Endothelial cell of umbilical vein (primary cell): ENCODE measurements at places on chromosomes 7 and 10. TPM values are rescaled to one million over a fixed set of nuclear protein-coding genes. Genes with fewer than 3 reads are reported as not detected.

- H3K36me3 ChIP-seq: no peaks in the 10 kb centered on the region
- H3K4me3 ChIP-seq: no peak overlapping the region
- H3K27me3 ChIP-seq: no peaks in the 10 kb centered on the region
- H3K4me1 ChIP-seq: no peaks in the 10 kb centered on the region
- no peak for DNase-seq
- no peak overlapping the region for H3K27ac ChIP-seq
Observed at GRCh38 chr7:104012835-104013234, 23.4 kb upstream of the RELN start.

- DNase-seq: peak; percentile 44
- H3K36me3 ChIP-seq: no peaks in the 10 kb centered on the region
- H3K4me1 ChIP-seq: no peaks in the 10 kb centered on the region
- H3K27me3 ChIP-seq: no peaks in the 10 kb centered on the region
- H3K4me3 ChIP-seq: no peak overlapping the region
- H3K27ac ChIP-seq: no peak overlapping the region
Observed at GRCh38 chr7:113698556-113699220, 220.1 kb downstream of the PPP1R3A start.

- H3K4me1 ChIP-seq: no peaks in the 10 kb centered on the region
- no peaks in the 10 kb centered on the region for H3K36me3 ChIP-seq
- H3K4me3 ChIP-seq: no peak overlapping the region
- DNase-seq: peak; percentile 75
- H3K27ac ChIP-seq: no peak overlapping the region
Observed at GRCh38 chr10:27360581-27361172, 120.1 kb upstream of the ACBD5 start.

CCDC186 gene
- total RNA-seq: 13.4 and 13.9 TPM in 2 replicates

- no peak overlapping the region for H3K27ac ChIP-seq
- DNase-seq: no peak
- H3K4me1 ChIP-seq: no peaks in the 10 kb centered on the region
- H3K4me3 ChIP-seq: no peak overlapping the region
- peaks cover 3% of the 10 kb centered on the region for H3K27me3 ChIP-seq
Observed at GRCh38 chr7:151917791-151918509, 38.3 kb upstream of the GALNTL5 start.

DNA sequence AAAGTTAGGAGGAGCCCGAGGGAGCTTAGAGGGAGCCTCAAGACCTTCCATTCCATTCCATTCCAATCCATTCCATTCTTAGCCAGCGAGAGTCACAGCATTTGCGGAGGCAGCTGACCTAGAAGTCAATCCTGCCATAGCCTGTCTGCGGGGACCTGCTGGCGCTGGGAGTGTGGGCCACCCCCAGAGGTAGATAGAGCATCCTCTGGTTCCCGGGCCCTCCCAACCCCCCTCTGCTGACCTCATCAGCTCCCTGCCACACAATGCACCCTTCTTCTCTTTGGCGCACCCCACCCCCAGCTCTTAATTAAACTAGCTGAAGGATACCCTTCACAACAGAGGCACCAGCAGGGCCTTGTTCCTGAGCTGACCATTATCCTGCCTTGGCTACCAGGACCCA, 152.5 kb upstream of the ZMIZ1 start:
- H3K4me1 ChIP-seq: no peaks in the 10 kb centered on the region
- peaks cover 3% of the 10 kb centered on the region for H3K27me3 ChIP-seq
- no peak overlapping the region for H3K27ac ChIP-seq
- no peaks in the 10 kb centered on the region for H3K36me3 ChIP-seq

DNA sequence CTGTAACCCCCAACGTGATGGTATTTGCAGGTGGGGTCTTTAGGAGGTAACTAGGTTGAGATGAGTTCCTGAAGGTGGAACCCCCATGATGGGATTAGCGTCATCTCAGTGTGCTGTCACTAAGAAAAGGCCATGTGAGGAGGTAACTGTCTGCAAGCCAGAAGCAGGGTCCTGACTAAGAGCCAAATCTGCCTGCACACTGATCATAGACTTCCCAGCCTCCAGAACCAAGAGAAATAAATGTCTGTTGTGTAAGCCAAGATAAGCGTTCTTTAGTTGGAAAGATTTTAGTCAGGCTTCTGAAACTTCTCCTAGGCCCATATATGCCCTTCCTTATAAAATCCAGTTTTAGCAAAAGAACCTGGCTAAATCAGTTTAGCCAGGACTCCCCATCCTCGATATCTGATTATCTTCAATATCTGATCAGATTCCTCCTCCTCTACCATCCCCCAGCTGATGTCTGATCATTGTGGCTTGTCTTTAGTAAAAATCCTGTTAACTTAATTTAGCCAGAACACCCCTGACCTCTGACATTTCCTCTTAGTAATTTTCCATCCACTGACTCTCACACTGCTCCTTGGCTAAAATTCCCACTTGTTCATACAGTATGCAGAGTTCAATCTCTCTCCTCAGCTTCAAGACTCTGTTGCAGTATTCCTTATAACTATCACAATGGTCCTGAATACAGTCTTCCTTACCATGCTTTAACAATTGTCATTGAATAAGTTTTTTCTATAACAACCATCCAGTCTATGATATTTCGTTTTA, 835.4 kb upstream of the PHF14 start:
- no peaks in the 10 kb centered on the region for H3K27me3 ChIP-seq
- no peak overlapping the region for H3K27ac ChIP-seq
- no peaks in the 10 kb centered on the region for H3K4me1 ChIP-seq
- H3K4me3 ChIP-seq: no peak overlapping the region

DNA sequence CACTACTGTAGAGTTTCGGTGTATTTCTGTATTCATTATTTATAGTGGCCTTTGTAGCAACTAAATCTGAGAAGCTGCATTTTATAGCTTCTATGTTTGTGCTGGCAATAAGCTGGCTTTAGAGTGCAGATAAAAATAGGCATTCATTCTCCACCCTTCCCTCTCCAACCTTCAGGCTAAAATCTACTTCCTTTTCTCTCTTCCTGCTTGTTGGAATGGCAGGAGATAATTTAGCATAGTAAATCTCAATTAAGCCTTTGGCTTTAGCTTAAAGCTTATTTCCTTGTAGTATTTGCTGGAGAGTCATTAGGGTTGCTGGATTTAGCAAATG, 58.5 kb downstream of the CPVL start:
- DNase-seq: no peak
- peaks cover 7% of the 10 kb centered on the region for H3K27me3 ChIP-seq
- no peak overlapping the region for H3K4me3 ChIP-seq
- peaks cover 6% of the 10 kb centered on the region for H3K4me1 ChIP-seq
- H3K36me3 ChIP-seq: no peaks in the 10 kb centered on the region

DNA sequence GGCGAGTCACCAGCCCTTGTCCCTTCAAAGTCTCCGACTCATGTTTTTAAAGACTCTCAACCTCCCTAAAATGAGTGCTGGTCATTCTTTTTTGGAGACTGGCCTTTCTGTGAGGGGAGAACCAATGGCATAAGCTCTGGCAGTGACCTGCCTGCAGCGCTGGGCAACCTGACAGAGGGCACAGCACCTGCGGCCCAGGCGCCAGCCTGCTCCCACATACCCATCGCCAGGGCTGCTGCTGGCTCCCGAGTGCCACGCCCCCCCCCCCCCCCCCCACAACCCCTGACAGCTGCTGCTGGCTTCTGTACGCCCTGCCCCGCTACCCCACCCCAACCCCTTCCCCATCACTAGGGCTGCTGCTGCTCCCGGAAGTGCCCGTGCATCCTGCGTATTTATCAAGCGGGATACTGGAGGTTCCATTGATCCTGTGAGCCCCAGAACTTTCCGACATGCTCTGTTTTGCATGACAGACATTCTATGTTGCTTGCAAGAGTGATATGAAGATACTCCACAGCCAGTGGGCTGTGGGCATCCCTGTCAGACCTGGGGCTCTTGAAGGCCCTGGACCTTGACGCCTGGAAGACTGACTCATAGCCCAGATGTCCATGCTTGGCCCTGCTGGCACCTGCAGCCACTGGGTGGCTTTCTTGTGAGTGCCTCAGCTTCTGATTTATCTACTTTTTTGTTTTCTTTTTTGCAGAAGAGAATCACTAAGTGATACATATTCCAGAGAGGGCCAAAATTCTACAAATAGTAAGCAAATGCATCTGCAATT, 243.9 kb downstream of the ZMYND11 start:
- no peaks in the 10 kb centered on the region for H3K36me3 ChIP-seq
- H3K27me3 ChIP-seq: no peaks in the 10 kb centered on the region
- no peak overlapping the region for H3K27ac ChIP-seq
- no peaks in the 10 kb centered on the region for H3K4me1 ChIP-seq
- H3K4me3 ChIP-seq: no peak overlapping the region
- no peak for DNase-seq

ZMIZ1 gene
- total RNA-seq: 46.7 and 49.6 TPM in 2 replicates

SLC29A4 gene
- total RNA-seq: 5.2 and 6.4 TPM in 2 replicates

DNA sequence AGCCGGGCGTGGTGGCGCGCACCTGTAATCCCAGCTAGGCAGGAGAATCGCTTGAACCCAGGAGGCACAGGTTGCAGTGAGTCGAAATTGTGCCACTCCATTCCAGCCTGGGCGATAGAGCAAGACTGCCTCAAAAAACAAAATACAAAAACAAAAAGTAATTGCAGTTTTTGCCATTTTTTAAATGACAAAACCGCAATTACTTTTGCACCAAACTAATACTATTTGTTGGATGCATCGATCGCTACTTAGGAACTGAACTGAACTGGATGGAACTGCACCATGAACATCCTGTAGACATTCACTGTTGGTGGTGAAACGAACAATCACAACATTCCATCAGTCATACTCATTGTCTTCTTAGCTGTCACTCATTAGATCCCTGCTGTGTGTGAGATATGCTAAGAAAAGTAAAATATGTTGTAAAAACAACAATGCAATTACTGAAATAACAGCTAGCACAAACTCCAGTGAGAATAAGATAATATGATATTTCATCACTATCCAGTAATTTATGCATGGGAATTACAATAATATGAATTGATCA, 341.2 kb downstream of the ACTR3B start:
- no peaks in the 10 kb centered on the region for H3K4me1 ChIP-seq
- no peaks in the 10 kb centered on the region for H3K27me3 ChIP-seq
- no peak for DNase-seq
- H3K4me3 ChIP-seq: no peak overlapping the region
- no peak overlapping the region for H3K27ac ChIP-seq

MRPL43 gene
- total RNA-seq: 75.0 and 77.3 TPM in 2 replicates

STEAP4 gene
- not detected in 2 replicates for total RNA-seq

DNA sequence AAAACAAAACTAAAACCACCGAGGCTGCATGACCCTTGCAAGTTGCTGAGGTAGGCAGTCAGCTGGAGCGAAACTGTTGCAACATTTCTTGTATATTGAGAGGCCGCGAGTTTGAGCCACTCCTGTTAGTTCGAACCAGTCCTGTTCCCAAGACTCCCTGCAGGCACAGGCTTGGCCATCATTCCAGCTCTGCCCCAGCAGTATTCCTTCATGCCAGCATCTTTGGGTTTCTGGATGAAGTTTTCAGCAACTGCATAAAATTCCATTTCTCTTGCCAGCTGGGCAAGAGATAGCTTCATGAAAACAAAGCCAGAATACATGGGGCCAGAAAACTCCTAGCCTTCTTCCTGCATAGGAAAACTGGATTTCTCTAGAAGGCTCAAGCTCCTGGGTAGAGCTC, 207.6 kb downstream of the FRMD4A start:
- no peak overlapping the region for H3K4me3 ChIP-seq
- DNase-seq: no peak

- H3K27ac ChIP-seq: no peak overlapping the region
- H3K4me1 ChIP-seq: no peaks in the 10 kb centered on the region
- H3K36me3 ChIP-seq: no peaks in the 10 kb centered on the region
- H3K27me3 ChIP-seq: no peaks in the 10 kb centered on the region
- no peak overlapping the region for H3K4me3 ChIP-seq
- DNase-seq: no peak
Observed at GRCh38 chr7:157589680-157590079, 252.9 kb downstream of the DNAJB6 start.

DNA sequence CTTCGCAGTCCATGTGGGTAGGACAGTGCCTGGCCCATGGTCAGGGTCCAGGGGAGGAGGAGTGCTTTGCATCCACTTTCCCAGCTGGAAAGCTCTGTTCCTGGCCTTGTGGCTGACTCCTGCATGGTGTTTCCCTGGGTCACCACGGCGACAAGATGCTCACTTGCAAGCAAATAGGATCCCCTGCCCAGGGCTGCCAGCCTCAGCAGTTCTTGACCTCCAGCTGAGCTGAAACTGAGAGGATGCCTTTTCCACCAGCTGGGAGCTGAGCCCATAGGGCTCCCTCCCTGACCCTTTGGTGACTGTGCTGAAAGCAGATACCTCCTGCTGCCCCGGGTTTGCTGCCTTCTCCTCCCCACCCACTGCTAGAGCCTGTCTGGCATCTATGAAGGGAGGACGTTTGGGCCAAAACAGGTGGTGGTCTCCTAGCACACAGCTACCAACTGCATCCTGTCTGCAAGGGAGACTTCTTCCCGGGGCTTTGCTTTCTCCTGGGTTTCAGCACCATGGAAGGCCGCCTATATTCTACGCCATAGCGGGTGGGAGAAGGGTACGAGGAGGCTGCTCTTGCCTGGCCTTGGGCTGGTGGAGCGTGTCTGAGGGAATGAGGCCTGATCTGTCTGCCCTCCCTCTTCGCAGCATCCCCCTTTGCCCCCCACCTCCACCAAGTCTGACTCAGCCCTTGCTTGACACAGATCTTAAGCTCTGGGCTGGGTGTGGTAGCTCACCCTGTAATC, 34.4 kb downstream of the UBTD1 start:
- H3K27ac ChIP-seq: no peak overlapping the region
- H3K4me3 ChIP-seq: no peak overlapping the region
- no peaks in the 10 kb centered on the region for H3K27me3 ChIP-seq
- no peak for DNase-seq

SPDYE9 gene
- total RNA-seq: not detected in 2 replicates

UCMA gene
- not detected in 2 replicates for total RNA-seq

GRCh38 chr10:80413271-80413996, 5.1 kb downstream of the PRXL2A start:
- peak overlapping the region; percentile 29 for H3K4me3 ChIP-seq
- DNase-seq: peak; percentile 88

DNA sequence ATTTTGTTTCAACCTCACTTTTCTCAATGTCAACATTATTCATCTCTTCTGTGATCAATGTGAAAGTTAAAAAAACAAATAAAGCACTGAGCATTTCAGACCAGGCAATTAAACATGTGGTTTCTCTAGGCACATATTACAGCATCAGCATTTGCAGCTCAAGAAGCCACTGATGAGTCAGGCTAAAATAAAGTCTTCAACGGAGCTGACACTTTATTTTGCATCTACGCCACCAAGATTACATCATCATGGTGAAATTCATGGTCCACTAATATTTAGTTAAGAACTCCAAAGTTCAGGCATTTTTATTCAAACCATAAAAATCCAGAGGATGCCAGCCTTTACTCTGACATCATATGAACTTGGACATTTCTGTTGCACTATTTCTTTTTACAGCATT, 33.0 kb downstream of the MAGI2 start:
- H3K27ac ChIP-seq: no peak overlapping the region
- no peaks in the 10 kb centered on the region for H3K36me3 ChIP-seq
- no peaks in the 10 kb centered on the region for H3K27me3 ChIP-seq
- H3K4me3 ChIP-seq: no peak overlapping the region

OR2A1 gene
- not detected in 2 replicates for total RNA-seq

DNA sequence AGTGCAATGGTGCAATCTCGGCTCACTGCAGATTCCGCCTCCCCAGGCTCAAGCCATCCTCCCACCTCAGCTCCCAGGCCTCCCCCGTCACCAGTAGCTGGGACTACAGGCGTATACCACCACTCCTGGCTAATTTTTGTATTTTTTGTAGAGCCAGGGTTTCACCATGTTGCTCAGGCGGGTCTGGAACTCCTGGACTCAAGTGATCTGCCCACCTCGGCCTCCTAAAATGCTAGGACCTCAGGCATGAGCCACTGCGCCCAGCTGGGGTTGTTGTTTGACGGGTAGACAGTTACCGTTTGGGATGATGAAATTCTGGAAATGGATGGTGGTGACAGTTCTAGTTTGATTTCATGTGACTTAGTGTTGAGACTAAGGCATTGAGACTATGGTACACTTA, 15.3 kb downstream of the CALML3 start:
- H3K4me1 ChIP-seq: peaks cover 5% of the 10 kb centered on the region
- H3K27ac ChIP-seq: no peak overlapping the region
- no peaks in the 10 kb centered on the region for H3K27me3 ChIP-seq

CUZD1 gene
- total RNA-seq: 1.1 and 1.5 TPM in 2 replicates
